ENCODE measurements at places on chromosomes 5 and 9.

DNA sequence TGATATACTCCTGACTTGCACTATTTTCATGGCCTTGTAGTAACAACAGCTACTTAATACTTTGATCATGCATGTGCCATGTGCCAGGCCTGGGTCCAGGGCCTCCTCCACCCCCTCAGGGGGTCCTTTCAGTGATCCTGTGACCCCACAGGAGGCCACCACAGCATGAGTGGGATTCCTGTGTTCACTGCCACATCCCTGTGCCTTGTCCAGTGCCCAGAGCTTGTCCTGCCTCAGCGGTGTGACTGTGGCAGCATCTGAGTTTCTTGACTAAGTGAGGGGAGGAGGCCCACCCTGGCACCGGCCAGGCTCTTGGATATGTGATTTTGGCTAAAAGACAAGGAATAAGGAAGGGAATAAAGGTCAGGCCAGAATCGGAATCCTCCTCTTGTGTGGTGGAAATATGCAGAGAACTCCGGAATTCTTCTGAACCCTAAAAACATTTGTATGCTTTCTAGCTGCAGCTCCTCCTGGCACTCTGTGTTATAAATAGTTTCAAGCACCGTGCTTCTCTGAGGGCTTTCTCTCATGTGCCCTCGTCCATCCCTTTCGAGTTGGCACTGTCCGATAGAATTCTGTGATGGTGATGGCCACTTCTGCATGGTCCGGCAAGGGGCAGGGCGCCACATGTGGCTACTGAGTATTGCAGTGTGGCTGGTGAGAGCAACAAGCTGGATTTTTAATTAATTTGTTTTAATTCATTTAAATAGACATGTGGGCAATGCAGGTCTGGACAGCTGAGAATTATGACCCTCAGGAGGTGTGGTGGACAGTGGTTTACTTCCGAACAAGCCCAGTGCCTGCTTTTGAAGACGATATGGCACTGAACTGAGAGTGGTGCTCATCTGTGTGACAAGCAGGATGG is 31.8 kb downstream of the TENT4A start:
- no peak for DNase-seq

DNA sequence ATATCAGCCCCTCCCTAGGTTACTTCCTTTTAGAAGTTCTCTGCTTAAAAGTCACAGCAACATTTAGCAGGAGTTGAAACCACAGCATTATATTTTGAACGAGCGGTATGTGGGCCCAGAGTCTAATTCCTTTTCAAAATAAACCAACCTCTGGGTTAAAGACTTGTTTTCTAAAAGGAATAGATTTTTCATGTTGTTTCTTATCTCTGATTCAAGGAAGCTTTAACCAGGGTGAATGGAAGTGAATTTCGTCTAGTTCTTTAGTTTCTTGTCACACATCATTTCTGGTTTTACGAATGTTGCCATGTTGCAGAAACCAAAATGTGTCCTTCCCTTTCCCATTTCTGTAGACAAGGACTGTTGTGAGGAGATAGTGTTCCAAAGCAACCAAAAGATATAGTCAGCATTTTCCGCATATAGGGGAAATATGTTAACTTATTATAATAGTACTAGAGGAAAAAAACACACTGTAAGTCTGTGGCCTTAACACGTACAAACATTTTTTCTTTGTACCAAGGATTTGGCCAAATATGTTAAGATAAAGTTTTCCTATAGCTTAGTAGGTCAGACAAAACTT is 142.4 kb downstream of the PCSK5 start:
- no peak for DNase-seq

GRCh38 chr5:93158841-93159240 is 422.2 kb downstream of the NR2F1-AS1 start:
- DNase-seq, result no peak

- no peak for DNase-seq
Measured at GRCh38 chr5:88895681-88896501, 12.9 kb upstream of the MEF2C start.

DNA sequence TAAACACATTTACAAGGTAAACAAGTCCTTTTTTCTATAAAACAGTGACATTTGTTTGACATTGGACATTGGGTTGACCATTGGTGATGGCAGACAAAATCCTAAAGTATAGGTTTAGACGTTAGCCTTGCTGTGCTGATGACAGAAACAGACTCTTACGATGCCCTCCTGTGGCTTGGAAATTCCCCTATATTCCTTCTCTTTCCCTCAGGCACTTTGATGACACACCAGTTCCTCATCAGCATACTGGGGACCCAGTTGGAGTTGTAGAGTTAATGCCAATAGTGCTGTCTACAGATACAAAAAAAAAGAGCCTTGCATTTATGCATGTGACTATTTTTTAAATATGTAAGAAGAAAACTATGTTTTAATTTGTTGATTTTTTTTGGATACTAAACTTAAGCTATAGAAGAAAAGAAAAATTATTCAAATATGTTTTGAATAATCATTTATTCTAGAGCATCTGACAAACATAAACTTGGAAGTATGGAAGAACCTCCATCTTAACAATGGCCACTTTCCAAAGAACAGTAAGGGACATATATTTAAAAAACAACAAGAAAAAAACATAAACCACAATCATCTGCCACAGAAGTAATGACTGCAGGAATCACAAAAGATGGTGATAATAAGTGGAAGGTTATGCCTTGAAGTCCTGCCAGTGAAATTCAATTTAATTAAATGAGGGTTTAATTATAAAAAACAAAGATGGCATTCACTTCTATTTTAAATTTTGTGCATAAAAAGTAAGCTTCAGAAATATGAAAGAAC is 75.6 kb upstream of the SNCAIP start:
- no peak for DNase-seq

- no peak for DNase-seq
Measured at GRCh38 chr5:51380603-51381207, 2.5 kb upstream of the ISL1 start.

DNA sequence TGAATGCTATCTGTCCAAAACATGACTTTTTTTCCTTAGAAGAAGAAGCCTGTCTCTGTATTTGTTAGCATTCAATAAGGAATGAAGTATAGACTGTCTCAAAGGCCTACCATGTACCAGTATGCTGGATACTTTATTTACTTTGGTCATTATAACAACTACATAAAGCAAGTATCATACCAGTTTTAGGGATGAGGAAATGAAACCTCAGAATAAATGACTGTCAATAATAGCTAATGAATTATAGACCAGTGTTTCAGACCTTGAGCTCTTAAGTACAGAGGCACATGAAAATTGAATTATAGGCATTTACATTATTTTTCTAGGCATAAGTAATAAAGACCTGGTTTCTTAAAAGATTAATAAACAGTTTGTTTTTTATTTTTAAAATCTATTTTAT is 166.4 kb upstream of the TLX3 start:
- DNase-seq, result no peak

- no peak for DNase-seq
Measured at GRCh38 chr9:127502706-127503378, 51.5 kb downstream of the LRSAM1 start.

DNA sequence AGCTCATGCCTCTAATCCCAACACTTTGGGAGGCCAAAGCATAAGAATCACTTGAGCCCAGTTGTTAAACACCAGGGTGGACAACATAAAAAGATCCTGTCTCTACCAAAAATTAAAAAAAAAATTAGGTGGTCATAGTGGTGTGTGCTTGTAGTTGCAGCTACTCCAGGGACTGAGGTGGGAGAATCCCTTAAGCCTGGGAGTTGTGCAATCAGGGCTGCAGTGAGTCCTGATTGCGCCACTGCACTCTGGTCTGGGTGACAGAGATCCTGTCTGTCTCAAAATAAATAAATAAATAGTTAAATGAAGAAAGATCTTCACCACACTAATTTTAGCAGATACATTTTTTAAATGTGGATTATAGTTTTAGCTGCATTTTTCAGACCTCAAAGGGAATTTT is 433.2 kb downstream of the MAT2B start:
- DNase-seq, result no peak

GRCh38 chr5:155114655-155115054 is 101.1 kb downstream of the KIF4B start:
- DNase-seq, result no peak

GRCh38 chr5:97102010-97102470 is 40.4 kb downstream of the LIX1 start:
- no peak for DNase-seq

GRCh38 chr9:89781838-89782540 is 177.2 kb downstream of the GADD45G start:
- no peak for DNase-seq

DNA sequence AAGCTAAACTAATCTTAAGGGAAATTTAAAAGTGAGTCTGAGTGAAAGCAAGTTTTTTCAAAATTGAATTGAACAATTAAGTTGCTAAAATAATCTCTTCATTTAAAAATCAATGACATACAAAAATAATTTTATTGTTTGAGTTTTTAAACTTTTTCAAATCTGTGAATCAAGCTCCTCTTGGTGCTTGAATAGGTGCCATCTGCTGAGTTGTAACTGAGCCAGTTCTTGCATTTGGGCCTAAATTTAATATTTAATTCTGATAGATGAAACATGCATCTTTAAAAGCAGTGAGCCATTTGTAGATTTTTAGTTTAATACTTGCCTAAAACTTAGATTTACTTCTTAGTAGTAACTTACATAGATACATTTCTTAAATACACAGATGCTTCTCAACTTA is 31.8 kb downstream of the SPATA31D1 start:
- no peak for DNase-seq

DNA sequence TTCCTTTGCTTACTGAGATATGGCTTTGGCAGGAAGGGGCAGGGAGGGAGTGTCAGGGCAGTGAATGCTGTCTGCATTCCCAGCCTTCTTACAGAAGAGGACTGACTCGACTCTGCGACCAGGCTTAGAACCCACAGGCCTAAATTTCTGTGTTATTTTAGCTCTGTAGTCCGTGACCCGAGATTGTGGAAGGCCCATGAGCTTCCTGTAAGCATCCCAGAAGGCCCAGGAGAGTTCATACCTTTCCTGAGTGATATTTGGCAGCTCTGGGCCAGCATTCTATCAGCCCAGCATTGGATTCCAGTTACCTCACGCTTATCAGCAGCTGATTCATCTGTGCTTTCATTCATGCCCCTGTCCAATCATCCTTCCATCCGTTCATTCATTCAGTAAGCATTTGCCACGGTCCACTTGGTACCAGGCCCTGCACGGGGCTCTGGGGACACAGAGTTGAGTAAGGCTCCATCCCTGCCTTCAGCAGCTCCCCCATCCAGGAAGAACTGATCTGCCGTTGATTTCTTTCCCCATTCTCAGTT is 28.2 kb upstream of the RPL26L1 start:
- DNase-seq, result no peak

GRCh38 chr9:33124751-33125381 is 42.3 kb downstream of the B4GALT1 start:
- no peak for DNase-seq

DNA sequence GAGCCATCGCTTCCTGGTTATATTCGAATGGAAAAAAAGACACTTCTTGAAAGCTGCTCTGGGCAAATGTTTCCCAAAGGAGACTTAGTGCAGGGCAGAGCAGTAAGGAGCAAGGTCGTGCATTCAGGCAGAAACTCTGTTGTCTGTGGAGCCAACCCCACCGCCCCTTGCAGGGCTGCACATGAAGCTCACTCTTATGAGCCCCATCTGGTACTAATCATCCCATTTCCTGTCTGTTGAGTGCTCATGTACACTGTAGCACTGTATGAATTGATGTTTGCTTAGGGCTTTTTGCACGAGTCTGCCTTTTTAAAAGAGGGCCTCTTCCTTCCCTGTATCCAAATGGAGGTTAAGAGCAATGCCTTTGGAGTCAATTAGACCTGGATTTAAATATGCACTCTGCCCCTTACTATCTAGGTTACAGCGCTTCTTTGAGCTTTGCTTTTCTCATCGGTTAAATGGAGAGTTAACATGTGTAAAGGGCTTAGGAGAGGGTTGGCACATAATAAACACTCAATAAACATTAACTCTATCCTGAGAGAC is 25.4 kb downstream of the HMHB1 start:
- DNase-seq, result no peak

GRCh38 chr9:138065287-138065686 is 187.7 kb downstream of the CACNA1B start:
- no peak for DNase-seq

DNA sequence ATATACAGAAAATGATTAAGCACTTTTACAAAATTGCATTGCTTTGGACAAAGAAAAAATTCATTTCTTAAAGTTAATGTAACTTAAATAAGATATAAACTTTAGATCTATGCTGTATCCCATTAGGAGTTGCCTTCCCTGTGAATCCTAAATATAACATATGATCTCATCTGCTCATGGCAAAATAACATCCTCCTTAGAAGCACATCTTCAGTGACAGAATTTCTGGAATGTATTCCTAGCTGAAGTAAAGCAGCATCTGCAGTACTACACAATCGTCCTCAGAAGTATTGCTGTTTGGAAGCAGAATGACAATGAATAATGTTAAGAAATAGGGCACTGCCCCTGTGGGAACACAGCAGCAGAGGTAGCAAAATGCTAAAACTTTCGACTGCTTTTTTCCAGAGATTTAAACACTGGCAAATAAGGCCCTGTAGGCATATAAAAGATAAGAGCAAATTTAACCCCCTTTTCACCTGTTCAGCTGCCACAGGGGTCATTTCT is 571.0 kb downstream of the PTPRD start:
- DNase-seq, result no peak

DNA sequence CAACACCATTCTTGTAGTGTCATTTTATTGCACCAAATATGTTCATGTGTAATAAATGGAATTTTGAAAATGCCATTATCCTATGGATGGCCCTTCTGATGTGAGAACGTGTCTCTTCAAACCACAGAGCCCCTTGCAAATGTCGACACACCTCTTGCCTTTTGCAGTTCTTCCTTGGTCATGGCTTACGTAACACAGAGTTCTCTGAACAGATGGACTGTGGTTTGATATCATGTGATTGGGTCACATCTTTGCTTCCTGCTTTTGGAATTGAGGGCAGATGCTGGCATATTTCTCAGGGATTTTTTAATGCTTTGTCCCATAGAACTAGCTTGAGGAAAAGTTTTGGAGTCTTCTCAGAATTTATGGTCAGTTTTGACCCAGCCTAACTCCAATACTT is 4.6 kb downstream of the TGFBR1 start:
- no peak for DNase-seq

DNA sequence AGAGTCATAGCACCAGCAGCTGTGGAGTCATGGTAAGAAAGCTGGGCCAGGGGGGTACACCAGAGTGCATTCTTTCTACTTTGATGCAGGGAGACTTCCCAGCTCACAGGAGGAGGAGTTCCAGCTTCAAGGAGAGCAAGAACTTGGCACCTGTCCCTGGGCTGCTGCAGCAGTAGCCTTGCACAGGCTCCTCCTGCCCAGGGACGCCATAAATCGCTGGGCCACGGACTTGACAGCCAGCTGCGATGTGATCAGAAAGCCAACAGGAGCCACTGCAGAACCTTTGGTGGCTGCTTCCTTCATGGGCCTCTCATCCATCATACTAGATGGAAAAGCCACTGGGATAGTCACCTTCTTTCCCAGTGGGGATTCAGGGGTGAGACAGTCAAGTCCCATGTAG is 234.7 kb downstream of the NMUR2 start:
- DNase-seq, result no peak

- DNase-seq, result no peak
Measured at GRCh38 chr5:124402144-124402581, 344.3 kb downstream of the ZNF608 start.

- no peak for DNase-seq
Measured at GRCh38 chr5:127006744-127007143, 23.6 kb downstream of the MARCHF3 start.
